ENCODE measurements at places on chromosomes 11 and 22.

DNA sequence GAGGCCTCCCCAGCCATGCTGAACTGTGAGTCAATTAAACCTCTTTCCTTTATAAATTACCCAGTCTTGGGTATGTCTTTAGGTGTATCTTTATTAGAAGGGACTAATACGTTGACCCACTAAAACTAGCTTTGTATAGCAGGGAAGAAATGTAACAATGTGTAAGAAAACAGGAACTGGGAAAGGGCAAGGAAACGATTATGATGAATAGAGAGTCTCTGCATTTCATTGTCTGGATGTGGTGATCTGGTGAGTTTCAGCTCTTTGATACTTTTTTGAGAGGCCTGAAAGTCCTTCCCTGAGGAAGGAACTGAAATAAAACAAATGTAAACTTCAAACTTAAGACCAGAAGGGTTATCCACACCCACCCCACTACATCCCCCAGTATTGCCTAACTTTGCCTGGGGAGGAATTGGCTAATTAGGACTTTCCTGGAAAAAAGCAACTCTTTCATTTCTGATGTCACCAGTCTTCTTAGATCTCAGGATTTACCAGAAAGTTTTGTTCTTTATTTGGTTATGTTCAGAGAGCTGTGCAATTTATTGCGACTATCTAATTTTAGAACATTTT lies 119.0 kb downstream of the LDLRAD3 start:
- no peak for DNase-seq

- peak; percentile 99 for DNase-seq
Measured at GRCh38 chr11:70233511-70233934, 30.4 kb downstream of the FADD start.

DNA sequence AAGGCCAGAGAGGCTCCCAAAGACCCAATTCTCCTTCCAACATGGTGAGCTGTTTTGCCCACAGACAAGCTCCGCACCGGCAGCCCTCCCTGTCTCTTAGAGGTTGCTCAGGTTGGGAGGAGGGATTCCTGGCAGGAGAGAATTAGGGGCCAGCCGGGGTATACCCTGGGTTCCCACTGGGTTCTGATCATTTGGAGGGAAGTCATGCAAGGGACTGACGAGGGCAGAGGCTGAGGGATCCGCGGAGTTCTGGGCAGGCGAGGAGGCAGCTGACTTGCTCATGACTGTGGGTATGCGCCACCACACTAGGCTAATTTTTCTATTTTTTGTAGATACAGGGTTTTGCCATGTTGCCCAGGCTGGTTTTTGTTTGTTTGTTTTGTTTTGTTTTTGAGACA lies 4.6 kb downstream of the ST3GAL4 start:
- DNase-seq = no peak

DNA sequence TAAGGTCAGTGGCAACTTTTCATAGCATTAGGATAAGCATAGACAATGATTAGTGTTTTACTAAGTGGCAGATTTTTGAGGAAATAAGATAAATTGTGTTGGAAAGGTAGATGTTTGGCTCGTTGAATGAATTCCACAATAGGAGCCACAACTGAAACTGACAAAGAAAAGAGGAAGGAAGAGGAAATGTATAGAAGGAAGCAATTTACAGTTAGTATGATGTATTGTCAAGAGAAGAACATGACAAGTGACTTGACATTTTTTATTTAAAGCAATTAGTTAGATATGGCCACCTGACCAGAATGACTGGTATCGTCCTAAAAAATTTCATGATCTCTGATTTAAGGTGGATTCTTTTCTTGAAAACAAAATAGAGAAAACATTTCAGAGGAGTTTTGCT lies 3.1 kb upstream of the RAG2 start:
- no peak for DNase-seq

- DNase-seq = no peak
Measured at GRCh38 chr11:102467080-102467708, 14.6 kb upstream of the TMEM123 start.

GRCh38 chr11:36131721-36132397 lies 157.4 kb downstream of the COMMD9 start:
- peak; percentile 23 for DNase-seq

DNA sequence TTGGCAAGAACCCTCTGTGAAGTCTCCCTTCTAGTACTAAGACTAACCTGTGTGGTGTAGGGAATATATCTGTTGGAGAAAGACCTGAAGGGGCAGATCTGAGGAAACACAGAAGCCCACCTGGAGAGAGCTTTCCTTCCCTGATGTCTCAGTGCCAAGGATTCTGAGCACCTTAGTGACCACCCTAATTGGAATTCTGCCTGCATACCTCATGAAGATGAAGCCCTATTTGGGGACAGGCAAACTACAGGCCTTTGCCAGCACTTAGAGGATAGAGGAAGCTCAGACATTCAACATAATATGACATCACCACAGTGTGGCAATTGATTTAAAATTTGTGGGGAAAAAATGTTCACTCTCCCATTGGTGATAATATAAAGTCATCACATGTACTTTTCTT lies 766.2 kb upstream of the KIRREL3 start:
- no peak for DNase-seq

- no peak for DNase-seq
Measured at GRCh38 chr11:11577932-11578911, 43.6 kb downstream of the GALNT18 start.

GRCh38 chr11:108062336-108062735 lies 53.6 kb downstream of the CUL5 start:
- DNase-seq = no peak

- DNase-seq = peak; percentile 15
Measured at GRCh38 chr22:35064664-35065063, 1.3 kb upstream of the ISX start.

- no peak for DNase-seq
Measured at GRCh38 chr11:132925825-132926469, 606.4 kb downstream of the OPCML start.

- no peak for DNase-seq
Measured at GRCh38 chr11:109775686-109776085, 317.5 kb upstream of the ZC3H12C start.

DNA sequence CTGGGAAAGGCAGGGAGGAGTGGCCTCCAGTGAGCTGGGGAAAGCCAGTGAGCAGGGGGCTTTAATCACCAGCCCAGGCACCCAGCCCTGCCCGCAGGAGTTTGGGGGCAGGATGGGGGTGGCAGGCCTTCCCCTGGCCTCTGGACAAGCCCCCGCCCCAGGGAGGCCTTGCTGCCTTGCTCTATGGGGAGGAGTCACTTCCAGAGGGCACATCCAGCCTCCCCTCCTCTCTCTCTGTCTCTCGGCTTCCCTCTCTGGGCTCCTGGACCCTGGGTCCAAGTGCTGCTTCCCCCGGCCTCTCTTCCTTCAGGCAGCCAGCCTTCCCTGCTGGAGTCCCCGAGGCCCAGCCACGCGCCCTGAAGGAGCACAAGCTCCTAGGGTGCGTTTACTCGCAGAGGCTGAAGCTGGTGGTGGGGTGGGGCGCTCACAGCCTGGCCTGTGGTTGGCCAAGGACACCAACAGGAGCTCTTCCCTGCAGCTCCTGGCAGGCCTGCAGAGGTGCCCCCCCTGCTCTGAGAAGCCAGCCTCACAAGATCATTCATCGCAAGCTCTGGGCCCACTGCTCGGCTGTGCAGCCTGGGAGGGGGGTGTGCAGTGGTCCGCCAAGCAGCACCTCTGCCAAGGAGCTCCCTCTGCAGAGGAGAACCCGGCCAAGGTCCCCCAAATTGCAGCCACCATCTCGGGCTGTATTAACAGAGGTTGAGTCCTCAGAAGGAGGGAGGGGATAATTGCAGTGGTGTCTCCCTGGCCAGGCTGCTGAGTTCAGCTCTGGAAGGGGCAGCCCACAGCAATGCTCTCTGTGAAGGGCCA lies 25.4 kb downstream of the OSBPL5 start:
- no peak for DNase-seq
